ENCODE measurements at places on chromosomes 2 and 18.

GRCh38 chr2:197309691-197310231 is 819 bp downstream of the ANKRD44 start:
- peak; percentile 32 for DNase-seq

- no peak for DNase-seq
Observed at GRCh38 chr2:172376505-172377125, 50.8 kb upstream of the ITGA6 start.

GRCh38 chr2:59217360-59217759 is 976.2 kb upstream of the FANCL start:
- DNase-seq: no peak

- DNase-seq: no peak
Observed at GRCh38 chr2:19114754-19115231, 243.6 kb downstream of the OSR1 start.

- no peak for DNase-seq
Observed at GRCh38 chr2:133710613-133711012, 142.3 kb upstream of the NCKAP5 start.

DNA sequence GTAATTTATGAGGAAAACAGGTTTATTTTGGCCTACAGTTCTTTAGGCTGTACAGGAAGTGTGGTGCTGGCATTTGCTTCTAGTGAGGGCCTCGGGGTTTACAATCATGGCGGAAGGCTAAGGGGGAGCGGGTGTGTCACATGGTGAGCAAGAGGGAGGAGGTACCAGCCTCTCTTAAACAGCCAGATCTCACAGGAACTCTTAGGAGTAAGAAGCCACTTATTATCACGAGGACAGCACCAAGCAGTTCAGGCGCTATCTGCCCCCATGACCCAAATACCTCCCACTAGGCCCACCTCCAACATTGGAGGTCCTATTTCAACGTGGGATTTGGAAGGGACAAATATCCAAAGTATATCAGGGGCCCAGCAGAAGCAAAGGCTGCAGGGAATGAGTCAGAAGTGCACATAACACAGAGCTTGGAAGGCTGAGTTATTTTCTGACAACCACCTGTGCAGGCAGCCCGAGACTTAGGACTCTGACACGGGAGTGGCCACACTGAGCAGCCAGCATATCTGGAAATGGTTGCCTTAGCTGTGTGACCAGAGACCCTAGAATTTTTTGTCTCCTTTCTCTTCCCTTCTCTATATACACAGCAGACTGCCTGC is 170.9 kb downstream of the PRPF40A start:
- no peak for DNase-seq

GRCh38 chr2:210366675-210367080 is 51.7 kb upstream of the MYL1 start:
- no peak for DNase-seq

DNA sequence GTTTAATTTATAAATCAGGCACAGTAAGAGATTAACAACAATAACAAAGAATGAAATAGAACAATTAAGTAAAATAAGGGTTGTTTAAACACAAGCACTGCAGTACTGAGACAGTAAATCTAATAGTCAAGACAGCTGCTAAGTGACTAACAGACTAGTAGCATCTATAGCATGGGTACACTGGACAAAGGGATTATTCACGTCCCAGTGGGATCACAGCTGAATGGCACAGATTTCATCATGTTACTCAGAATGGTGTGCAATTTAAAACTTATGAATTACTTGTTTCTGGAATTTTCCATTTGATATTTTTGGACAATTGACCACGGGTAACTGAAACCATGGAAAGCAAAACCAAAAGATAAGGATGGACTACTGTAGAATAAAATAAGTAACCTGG is 161.9 kb upstream of the DAPL1 start:
- no peak for DNase-seq

- no peak for DNase-seq
Observed at GRCh38 chr2:167555098-167555720, 666.9 kb downstream of the XIRP2 start.

DNA sequence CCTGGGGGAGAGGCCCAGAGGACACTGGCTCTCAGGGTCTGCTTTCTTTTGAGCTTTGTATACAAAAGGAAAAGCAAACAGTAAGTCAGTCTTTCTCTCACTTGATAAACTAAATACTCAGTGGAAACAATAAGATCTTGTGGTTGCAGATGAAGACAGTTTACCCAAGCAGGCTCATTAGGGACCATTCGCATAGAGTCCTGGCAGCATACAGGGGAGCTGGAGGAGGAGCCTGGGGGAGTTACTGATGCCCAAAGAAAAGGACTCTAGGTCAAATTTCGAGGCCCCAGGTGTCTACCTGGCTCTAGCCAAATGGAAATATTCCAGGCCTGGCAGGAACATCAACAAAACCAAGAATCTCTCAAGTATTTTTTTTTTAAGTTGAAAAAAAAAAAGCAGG is 225.3 kb downstream of the CNTNAP5 start:
- DNase-seq: no peak

GRCh38 chr2:230498506-230499107 is 82.6 kb downstream of the SP100 start:
- DNase-seq: no peak

- no peak for DNase-seq
Observed at GRCh38 chr2:202436626-202437025, 60.5 kb downstream of the BMPR2 start.

DNA sequence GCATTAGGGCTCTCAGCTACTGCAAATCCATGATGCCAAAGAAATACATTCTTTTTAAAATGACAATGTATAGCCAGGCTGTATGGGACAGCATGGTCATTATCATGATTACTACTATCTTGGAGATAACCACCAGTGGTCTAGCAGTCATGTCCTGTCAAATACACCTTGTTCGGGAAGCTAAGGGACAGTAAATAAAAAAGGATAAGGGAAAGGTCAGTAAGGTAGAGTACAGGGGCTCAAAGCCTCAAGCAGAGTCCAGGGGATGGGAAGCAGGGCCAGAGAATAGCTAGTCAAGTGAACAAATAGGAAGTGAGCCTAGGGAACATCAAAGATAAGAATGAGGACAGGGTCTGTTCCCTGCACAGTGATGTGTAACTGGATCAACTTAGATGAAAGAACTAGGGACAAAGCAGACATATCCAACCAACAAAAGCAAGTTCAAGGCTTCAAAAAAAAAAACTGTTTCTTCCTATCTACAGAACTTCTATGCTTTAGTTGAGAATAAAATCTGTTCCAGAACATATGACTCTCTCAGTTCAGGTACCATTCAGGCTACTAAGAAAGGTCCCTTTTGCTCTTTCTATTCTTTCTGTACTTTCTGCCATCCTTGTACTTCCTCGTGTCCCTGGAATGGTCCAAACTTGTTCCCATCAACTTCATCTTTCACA is 62.9 kb upstream of the EHBP1 start:
- no peak for DNase-seq

- DNase-seq: no peak
Observed at GRCh38 chr2:146826388-146826787, 1018.4 kb upstream of the ACVR2A start.

DNA sequence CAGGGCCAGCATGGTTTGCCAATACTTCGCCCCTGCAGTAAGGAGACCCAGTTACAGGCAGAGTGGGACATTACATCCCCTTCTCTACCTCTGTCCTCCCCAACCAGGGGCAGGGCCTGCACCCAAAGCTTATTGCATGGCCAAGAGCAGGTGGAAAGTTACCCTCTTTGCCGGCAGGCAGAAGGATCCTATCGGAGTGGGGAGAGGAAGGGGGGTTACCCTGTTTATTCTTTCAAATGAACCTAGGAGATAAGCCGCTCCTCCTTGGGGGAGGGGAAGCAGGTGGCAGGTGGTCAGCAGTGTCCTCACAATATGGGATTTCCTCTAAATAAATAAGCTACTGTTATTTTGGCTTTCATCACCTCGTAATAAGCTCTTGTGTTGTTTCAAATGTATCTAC is 53.9 kb downstream of the SPATS2L start:
- DNase-seq: no peak

DNA sequence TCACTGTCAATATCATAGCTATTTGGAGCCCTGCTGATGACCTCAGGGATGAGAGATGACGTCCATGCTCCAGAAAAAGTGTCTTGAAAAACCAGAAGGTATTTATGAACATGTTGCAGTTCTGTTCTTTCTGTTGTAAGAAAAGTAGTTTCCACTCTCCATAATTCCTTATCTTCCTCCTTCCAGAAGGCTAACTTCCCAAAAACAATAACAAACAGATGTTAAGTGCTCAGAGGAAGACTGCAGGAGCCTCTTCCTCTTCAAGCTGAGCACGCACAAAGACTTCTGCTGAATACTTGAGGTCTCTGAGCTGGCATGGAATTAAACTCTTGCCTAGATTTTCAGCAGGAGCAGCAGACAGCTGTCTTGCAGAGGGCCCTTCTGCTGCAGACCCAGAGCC is 434.5 kb upstream of the KLHL29 start:
- no peak for DNase-seq

GRCh38 chr18:25464227-25464626 is 112.3 kb upstream of the ZNF521 start:
- DNase-seq: no peak

DNA sequence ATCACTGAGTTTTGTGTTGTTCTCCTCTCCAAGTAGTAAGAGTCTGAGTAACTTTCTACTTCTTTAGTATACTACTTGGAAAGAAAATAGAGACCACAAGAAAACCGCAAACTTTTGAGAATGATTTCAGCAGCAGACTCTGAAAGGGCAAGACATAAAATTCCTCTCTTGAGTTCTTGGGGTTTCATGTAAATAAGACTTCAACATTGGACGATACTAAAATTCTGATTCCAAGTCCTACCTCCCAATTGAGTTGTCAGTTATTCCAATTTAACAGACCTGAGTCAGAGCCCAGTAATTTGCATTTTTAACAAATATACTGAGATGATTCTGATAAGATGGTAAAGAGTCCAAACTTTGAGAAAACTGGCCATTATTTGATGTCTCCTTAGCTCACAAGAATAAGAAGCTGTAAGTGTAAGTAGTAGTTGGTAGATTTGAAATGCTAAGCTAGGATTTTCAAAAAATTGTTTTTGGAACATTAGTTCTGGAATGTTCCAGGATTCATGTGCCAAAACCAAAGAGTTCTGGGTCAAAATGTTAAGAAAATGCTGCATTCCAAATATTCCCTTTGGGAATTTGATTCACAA is 261.6 kb upstream of the SPOPL start:
- DNase-seq: no peak

DNA sequence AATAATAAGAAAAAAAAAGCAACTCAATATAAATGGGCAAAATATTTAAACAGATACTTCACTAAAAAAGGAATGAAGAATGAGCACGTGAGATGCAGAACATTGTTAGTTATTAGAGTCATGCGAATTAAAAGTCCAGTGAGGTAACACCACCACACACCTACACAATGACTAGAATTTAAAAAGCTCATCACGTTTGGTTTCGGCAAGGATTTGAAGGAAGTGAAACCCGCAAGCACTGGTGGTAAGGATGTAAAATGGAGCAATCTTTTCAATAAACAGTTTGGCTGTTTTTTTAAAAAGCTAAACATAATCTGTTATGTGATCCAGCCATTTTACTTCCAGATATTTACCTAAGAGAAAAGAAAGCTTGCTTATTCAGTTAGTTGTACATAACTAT is 1181.6 kb upstream of the CELF4 start:
- DNase-seq: no peak

- no peak for DNase-seq
Observed at GRCh38 chr2:67526283-67526682, 129.2 kb downstream of the ETAA1 start.

GRCh38 chr2:95552911-95553310 is 38.9 kb upstream of the TRIM43 start:
- DNase-seq: no peak

DNA sequence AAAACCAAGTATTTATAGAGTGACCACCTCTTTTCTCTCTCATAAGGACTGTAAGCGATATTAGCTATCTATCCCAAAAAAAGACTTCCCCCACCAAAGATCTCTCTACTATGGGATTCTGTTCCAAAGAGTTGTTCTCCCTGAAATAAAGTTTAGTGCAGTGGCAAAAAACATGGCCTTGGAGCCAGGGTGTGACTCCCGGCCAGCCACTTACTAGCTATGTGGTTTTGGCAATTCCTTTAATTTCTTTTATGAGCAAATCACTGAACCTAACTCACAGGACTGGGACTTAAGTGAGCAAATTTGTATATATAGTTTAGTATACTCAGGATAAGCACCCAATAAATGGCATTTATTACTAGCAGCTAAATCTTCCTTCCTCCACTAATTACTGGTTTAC is 42.6 kb downstream of the SESTD1 start:
- DNase-seq: no peak

GRCh38 chr2:73290049-73290839 is 3.1 kb downstream of the EGR4 start:
- peak; percentile 62 for DNase-seq

DNA sequence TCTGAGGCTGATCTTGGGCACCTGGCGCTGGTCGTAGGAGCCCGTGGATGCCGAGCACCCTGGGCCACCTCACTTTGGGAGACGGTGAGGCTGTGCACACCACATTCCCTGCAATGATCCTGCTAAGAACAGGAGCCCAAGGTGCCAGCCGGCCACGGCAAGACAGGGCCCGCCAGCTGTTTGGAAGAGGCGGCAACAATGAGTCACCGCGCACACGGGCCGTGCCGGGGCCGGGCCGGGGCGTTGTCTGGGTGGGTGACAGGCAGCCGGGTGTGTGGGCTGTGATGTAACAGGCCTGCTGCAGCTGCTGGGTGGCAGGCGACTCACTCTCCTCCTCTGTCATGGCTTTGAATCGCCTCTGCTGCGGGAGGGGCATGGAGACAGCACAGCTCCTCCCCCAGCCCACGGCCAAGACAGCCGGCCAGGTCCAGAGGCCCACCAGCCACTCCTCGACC is 49.7 kb upstream of the ODC1 start:
- DNase-seq: peak; percentile 22

DNA sequence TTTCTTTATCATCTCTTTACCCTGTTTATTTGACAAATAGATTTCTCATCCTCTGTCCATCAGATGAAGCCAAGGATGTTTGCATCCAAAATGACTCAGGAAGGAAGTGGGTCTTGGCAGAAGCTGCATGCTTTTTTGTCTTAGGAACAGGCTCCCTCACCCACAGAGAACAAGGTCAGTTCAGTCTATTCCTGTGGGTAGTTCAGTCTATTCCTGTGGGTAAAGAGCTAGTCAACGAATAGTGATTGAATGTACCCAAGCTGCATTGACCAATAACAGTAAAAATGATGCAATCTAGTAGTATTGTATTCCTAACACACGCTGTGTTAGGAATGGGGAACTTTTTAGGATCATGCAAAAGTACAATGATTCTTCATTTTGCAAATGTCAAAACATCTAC is 290.8 kb upstream of the TANK start:
- no peak for DNase-seq

DNA sequence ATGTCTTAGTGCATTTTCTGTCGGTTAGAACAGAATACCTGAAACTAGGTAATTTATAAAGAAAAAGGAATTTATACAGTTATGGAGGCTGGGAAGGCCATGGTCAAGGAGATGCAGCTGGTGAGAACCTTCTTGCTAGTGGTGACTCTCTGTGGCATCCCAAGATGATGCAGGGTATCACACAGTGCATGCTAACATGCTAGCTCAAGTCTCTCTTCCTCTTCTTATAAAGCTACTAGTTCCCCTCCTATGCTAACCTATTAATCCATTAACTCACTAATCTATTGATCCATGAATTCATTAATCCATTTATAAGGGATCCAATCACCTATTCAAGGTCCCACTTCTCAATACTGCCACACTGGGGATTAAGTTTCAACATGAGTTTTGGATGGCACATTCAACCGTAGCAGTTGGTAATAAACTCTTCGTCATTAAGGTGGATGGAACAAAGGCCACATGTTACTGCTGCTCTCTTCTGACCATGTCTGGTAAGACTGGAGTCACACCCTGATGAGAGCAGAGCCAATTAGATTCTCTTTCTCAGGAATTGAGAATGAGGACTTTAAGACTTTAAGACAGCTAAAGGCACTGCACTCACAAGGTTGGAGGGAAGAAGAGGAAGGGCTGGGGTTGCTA is 211.6 kb upstream of the SMAD7 start:
- no peak for DNase-seq
